Tibial nerve (tissue), 4 donors: ENCODE measurements at places on chromosomes 7 and 10. TPM values are rescaled to one million over a fixed set of nuclear protein-coding genes. Genes with fewer than 3 reads are reported as not detected.

The TMEM196 gene
- not detected for total RNA-seq

The UBE2D1 gene
- total RNA-seq: 22.5 TPM

The KLF14 gene
- 0.42 TPM for total RNA-seq

The CUTC gene
- 46.1 TPM for total RNA-seq

The UCN3 gene
- total RNA-seq: not detected

The COL1A2 gene
- 436 TPM for total RNA-seq

The RBM20 gene
- total RNA-seq: 2.9 TPM

The ZNF117 gene
- total RNA-seq: 15.7 TPM

The RADIL gene
- 23.2 TPM for total RNA-seq

The MOGAT3 gene
- total RNA-seq: not detected

The AKR1C8 gene
- total RNA-seq: not detected

The VCL gene
- total RNA-seq: 99.2 TPM

The PILRA gene
- 27.3 TPM for total RNA-seq

The CCL24 gene
- total RNA-seq: not detected

The RBAK gene
- total RNA-seq: 7.5 TPM

The MTERF1 gene
- 4.3 TPM for total RNA-seq

The ZFYVE27 gene
- total RNA-seq: 43.5 TPM

The OGA gene
- total RNA-seq: 240 TPM

The RHEB gene
- 95.4 TPM for total RNA-seq

The UPK3B gene
- 3.7 TPM for total RNA-seq

The PALD1 gene
- total RNA-seq: 7.8 TPM

The UCMA gene
- not detected for total RNA-seq

The FIGNL1 gene
- 9.6 TPM for total RNA-seq

The HOXA10 gene
- total RNA-seq: 23.1 TPM

The CAPZA2 gene
- total RNA-seq: 55.5 TPM

The FRAT2 gene
- total RNA-seq: 27.2 TPM

The NUTM2D gene
- total RNA-seq: 8.0 TPM

The GPR15LG gene
- not detected for total RNA-seq

The HYAL4 gene
- total RNA-seq: not detected

The ANXA8L1 gene
- 9.0 TPM for total RNA-seq

The ASB10 gene
- not detected for total RNA-seq

The ARMH3 gene
- total RNA-seq: 19.5 TPM

The AFAP1L2 gene
- 137 TPM for total RNA-seq

The CYP2C18 gene
- total RNA-seq: not detected

The STAG3 gene
- 5.9 TPM for total RNA-seq

The HKDC1 gene
- total RNA-seq: 4.8 TPM

The TLX1 gene
- total RNA-seq: not detected

The GUSB gene
- 39.9 TPM for total RNA-seq

The SLC26A5 gene
- total RNA-seq: not detected

The PCLO gene
- 0.44 TPM for total RNA-seq

The FOXI2 gene
- 0.87 TPM for total RNA-seq

The EGR2 gene
- total RNA-seq: 35.4 TPM
